Left renal pelvis (tissue), 4 donors: ENCODE measurements at places on chromosomes 12 and 14.

GRCh38 chr12:129184127-129184928 is 331.1 kb downstream of the GLT1D1 start:
- DNase-seq = peak; percentile 19

- DNase-seq = no peak
Measured at GRCh38 chr14:33686218-33686617, 264.7 kb downstream of the EGLN3 start.

DNA sequence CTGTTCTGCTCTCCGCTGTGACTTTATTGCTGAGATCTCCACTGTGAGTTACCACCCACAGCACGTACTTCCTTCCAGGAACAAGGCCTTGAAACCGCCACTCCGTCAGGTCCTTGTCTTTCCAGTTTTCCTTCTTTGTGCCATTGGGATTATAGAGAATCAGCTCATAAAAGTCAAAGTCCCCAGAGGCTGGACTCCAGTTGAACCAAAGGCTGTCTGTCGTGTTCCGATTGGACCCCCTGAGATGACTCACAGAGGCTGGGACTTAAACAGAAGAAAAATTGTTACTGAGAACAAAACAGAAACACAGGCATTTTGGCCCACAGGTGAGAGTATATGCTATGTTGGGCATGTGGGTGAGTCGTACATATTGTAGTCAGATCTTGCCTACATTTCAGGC is 76.6 kb downstream of the PTPRB start:
- DNase-seq = no peak

DNA sequence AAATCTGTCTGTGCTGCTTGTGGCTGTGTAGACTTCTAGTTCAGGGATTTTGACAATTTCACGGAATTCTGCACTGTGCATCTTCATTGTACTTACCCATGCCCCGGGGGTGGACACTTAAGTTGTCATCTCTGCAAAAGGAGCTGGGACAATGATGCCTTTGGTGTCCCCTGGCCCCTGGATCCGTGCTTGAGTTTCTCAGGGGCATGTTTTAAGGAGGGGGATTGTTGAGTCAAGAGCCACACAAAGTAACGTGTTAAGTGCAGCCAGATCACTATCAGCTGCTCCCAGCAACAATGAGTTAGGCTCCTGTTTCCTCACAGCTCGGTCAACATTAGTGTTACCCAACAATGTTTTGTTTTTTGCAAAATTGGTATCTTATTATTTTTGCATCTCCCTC is 305.0 kb upstream of the DIO3 start:
- DNase-seq = no peak

- no peak for DNase-seq
Measured at GRCh38 chr12:123063535-123063934, 83.1 kb downstream of the ARL6IP4 start.

GRCh38 chr12:67388331-67389138 is 119.4 kb downstream of the CAND1 start:
- DNase-seq = no peak

GRCh38 chr12:43112101-43112920 is 439.7 kb downstream of the ADAMTS20 start:
- no peak for DNase-seq

- DNase-seq = no peak
Measured at GRCh38 chr12:118271183-118271582, 101.5 kb downstream of the TAOK3 start.

- DNase-seq = no peak
Measured at GRCh38 chr14:42378880-42379279, 772.2 kb downstream of the LRFN5 start.

GRCh38 chr12:73514672-73515071 is 1023.0 kb upstream of the ATXN7L3B start:
- no peak for DNase-seq
